Astrocyte of the hippocampus (primary cell): ENCODE measurements at places on chromosomes 16 and 17.

- no peak for DNase-seq
These were observed 271.6 kb downstream of the XYLT1 start for GRCh38 chr16:17199135-17199534.

DNA sequence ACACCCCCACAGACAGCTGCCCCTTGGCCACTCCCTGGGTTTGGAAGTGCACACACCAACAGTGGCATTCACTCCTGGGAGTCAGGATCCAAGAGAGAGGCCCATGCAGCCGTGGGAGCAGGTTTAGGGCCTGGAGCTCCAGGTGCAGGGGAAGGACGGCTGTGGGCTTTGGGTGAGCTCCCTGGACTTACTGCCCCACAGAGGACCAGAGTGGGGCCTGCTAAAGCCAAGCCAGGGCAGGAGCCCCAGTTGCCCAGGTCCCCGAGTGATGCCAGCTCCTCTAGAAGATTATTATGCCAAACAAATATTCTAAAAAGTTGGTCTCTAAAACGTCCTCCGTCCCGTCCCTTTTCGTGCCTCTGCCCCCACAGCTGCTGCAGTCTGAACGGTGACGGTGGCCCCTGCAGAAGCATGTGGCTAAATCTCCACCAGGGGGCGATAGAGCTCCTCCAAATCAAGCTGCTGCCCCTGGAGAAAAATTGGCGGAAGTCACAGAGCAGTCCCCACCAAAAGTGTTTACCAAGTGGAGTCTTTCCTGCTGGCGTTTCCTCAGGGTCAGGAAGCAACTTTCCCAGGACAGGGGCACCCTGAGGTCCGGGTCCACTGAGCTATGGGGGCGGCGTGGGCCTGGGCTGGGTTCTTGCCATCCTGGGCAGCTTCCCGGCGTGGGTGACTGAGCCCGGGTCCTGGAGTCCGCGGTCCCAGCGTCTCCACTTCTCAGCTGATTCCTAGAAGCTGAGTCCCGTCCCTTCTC, 4.2 kb downstream of the ARMC7 start:
- peak; percentile 93 for DNase-seq

DNA sequence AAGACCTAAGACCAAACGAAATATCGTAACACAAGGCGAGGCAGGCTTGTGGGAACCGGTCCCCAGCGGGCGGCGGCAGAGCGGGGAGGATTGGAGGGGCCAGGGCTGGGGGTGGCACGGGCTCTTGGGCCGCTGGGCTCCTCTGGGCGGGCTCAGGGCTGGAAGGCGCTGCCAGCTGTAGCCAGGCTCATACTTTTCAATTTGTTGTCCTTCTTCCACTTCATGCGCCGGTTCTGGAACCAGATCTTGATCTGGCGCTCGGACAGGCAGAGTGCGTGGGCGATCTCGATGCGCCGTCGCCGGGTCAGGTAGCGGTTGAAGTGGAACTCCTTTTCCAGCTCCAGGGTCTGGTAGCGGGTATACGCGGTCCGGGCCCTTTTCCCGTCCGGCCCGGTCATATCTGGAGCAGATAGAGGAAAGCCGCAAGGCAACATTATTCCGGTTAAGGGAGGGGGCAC, 1.5 kb downstream of the HOXB5 start:
- no peak for DNase-seq

- no peak for DNase-seq
These were observed 12.1 kb upstream of the FOXF1 start for GRCh38 chr16:86498155-86498670.

- DNase-seq, result no peak
These were observed 111.4 kb downstream of the SNX29 start for GRCh38 chr16:12087901-12088421.

GRCh38 chr17:55654022-55654421, 68.6 kb downstream of the TMEM100 start:
- no peak for DNase-seq

DNA sequence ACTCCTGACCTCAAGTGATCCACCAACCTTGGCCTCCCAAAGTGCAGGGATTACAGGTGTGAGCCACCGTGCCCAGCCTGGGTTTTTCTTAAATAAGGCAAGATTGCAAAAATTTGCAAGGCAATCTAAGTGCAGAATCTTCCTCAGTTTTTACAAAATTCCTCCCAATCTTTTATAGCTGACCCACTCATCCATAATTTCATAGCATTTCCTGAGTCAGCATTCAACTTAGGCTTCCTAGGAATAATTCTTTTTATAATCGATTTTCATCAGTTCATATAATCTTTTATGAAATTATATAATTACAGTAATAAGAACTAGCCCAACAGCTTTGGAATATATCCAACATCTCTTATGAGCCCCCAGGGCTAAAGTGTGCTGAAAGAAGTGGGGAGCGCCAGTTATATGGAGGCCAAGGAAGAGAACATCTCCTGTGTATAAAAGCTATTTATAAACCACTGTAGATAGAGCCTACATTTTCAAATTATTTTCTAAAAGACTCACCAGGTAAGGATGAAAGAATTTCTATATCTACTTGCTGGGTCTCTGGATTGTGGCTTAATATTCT, 14.8 kb downstream of the COIL start:
- DNase-seq, result no peak

GRCh38 chr17:55572599-55572998, 61.3 kb upstream of the SMIM36 start:
- no peak for DNase-seq

DNA sequence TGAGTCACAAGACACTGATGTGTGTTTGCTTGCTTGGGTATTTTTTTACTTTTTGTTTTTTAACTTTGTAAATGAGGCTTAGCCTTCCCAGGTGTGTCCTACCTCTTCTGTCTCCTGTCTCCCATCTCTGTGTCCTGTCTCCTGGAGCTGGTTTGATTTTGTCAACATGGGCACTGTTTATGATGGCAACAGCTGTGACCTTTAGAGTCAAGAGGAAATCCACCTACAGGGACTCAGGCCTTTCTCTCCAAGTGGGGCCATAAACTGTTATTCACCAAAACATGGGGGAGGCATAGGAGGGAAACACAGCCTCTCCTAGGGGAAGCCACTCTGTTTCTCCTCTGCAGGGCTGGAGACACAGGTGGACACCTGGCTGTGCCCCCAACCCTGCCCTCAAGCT, 13.1 kb upstream of the PLCG2 start:
- DNase-seq, result no peak

GRCh38 chr16:59252317-59252716, 518.2 kb upstream of the GOT2 start:
- DNase-seq, result no peak
